ENCODE measurements at places on chromosomes 7 and 10.

GRCh38 chr7:44415510-44415909 is 74.9 kb downstream of the NUDCD3 start:
- DNase-seq: no peak

DNA sequence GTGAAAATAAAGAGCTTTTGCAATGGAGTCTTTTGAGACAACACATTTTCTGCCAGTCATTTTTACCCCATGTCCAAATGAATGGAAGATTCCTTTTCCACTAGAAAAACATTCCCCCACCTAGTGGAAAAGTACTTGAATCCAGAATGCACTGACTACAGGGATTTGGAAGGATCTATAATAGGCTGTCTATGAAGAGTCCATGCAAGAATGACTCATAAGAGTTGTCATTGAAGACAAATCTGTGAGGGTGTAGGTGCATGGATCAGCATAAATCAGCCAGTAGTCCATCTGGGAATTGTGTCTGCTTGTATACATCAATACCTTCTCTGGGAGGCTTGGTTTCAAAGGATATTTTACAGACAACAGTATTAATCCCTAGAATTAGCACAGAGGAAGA is 32.5 kb upstream of the TRUB1 start:
- DNase-seq: no peak

- DNase-seq: no peak
These were observed 1.5 kb downstream of the PIK3CG start for GRCh38 chr7:106866298-106867281.

DNA sequence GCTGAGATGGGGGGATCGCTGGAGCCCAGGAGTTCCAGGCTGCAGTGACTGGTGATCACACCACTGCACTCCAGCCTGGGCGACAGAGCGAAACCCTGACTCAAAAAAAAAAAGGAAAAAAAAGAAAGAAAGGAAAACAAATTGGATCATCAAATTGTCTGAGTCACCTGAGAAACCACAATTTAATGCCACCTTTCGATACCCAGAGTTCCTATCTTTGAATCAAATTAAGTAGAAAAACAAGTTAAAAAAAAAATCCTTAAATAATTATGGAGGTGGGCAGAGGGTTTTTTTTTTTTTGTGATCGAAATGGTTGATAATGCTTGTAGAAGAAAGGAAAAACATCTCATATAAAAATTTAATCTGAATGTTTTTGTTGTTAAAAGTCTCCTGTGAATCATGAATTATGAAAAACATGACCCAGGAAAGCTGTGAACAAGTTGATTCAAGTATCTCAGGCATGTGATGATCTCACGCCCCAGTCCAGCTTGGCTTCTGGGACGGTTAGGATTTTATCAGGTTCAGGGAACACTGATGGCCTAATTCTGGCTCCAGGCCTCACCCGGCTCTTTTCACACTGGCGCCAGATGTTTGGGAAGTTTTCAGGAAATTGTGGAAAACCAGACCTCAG is 25.3 kb upstream of the CUX1 start:
- DNase-seq: peak; percentile 91

- DNase-seq: no peak
These were observed 4.4 kb upstream of the SMC3 start for GRCh38 chr10:110563132-110563531.

- DNase-seq: no peak
These were observed 38.8 kb downstream of the ZNF783 start for GRCh38 chr7:149300620-149301285.

- peak; percentile 40 for DNase-seq
These were observed 40.6 kb upstream of the PIK3CG start for GRCh38 chr7:106824458-106824857.

- DNase-seq: no peak
These were observed 3.7 kb downstream of the NACAD start for GRCh38 chr7:45084901-45085618.

- DNase-seq: no peak
These were observed 1.3 kb downstream of the KAZALD1 start for GRCh38 chr10:101063050-101063525.

- no peak for DNase-seq
These were observed 106.2 kb upstream of the RET start for GRCh38 chr10:42970451-42971250.

DNA sequence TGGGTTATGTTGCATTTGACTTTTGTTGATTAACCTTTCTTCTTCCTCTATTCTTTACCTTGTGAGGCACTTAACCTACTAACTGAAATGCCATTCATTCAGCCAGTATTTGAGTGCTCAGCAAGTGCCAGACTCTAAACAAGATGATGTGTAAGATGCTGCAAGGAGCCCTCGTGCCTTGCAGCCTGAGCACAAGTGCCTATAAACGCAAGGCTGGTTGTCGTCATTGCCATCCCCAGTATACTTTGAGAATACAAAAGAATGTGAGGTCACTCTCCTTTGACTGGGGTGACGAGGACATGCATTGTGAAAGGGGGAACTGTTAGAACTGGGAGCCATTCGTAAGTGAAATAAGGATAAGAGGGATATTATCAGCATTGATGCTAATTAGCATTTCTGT is 103.0 kb downstream of the AUTS2 start:
- DNase-seq: no peak

GRCh38 chr7:99210265-99210970 is 2.5 kb upstream of the KPNA7 start:
- DNase-seq: peak; percentile 34

DNA sequence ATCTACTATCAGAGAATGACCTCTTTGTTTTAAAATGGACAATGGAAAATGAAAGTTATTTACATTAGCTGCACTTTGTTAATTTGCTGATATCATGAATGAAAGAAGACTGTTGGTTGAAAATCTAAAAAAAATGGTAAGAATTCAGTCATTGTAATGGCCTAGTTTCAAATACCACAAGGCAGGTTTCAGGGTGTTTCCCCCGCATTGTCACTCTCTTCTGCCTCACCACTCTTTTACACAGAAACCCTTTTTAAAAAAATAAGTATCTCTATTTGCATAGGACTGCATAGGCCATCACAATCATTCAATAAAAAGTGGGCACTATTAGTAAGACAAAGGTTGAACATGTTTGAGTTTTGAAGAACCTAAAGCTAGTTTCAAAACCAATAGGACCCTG is 737.1 kb downstream of the INHBA start:
- DNase-seq: no peak

DNA sequence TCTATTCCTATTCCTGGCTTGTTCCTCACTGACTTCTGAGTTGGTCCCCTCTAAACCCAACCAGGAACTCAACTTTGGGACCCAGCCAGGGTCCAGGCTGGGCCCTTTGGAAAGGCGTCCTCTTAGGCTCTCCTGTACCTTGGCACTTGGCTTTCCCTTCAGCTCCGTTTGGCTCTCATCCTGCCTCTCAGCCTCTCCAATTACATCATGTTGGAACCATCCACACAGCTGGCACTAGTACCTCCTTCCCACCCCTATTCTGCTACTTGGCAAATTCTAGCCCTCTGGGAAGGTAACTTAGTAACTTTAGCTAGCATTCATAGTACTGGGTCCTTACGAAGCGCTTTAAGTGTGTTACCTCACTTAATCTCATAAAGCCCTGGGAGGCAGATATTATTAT is 205.3 kb upstream of the HABP2 start:
- peak; percentile 34 for DNase-seq

DNA sequence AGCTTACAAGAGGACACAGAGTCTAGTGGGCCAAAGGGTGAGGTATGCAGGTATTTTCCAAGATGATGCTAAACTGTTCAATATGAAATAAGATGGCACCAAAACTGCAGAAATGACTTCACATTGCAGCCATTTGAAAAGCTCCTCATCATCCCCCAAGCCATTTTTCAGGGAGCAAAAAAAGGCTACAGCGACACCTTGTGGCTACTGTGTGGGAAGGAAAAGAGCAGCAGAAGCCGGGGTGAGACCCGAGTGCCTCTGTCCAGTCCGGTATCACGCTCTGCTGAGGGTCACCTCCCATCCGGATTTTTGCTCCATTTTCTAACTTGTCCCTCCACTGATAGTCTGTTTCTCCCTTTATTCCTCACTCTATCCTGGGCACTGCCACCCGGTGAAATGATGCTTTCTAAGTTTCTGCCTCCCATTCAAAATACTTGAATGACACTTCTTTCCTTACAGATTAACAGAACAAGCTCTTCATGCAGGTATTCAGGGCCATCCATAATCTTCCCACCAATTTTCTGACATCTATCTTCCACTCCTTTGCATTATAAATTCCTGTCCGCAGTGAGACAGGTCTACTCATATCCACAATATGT is 220.2 kb downstream of the DGKI start:
- DNase-seq: peak; percentile 30

- peak; percentile 85 for DNase-seq
These were observed at the start of gene HOXA5 for GRCh38 chr7:27143023-27143949. Gene HOXA5 (minus strand): TSS chr7:27143681. CDS start chr7:27143607, 74 bp downstream.

DNA sequence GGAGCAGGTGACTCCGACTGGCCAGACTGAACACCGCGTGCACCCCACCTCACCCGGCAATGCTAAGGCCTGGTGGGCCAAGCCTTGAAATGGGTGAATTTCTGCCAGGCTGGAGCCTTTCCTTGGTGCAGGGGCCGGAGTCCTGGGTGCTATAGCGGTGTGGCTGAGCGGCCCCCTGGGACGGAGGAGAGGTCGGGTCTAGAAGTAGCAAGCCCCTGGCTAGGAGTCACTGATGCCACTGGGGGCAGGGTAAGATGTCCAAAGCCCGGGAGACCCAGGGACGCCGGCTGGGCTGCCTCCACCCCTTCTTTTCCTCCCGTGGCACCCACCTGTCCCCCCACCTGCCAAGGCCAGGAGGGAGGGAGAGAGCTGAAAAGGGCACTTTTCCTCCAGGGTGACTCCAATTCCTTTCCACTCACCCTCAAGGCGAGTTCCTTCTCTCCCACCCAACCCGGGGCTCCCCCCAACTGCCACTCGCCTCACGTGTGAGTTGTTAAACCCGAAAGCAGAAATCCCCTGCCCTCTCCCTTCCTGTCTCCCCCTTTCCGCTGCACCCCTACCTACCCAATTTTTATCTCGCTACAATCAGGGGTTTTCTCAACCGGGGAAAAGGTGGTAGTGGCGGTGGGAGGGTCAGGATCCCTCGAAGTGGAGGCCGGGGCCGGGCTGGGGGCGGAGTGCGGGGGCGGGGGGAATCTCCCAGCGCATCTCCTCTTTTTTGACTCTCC is 6.0 kb upstream of the GATA3 start:
- DNase-seq: no peak

DNA sequence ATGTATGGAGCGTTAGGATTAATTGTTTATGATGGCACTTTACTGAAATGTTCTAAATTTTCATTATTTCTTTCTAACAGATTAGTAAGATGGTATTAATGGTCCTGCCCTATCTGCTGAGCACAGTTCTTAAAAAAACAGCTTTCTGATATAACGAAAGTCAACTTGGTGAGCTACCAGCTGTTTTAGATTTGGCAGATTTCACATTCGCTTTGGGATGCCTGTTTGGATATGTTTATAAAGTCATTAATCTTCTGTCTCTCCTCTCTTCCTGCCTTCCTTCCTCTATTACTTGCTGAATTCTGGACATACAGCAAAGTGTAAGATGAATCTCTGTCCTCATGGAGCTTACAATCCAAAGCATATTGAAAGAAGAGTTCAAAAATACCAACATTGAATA is 396.8 kb upstream of the LRGUK start:
- peak; percentile 37 for DNase-seq

DNA sequence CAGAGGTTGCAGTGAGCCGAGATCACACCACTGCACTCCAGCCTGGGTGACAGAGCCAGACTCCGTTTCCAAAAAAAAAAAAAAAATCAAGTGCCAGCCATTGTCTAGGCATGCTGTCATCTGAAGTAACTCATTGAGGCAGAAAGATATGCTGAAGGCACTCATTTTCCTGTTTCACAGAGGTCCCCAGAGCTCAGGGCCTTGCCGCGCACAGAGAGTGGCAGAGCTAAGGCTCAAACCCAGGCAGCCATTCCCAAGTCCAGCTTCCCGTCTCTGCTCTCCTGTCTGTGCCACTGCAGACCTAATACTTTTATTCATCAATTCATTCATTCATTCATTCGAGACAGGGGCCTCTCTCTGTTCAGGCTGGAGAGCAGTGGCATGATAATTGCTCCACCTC is 3.5 kb downstream of the GRIFIN start:
- DNase-seq: no peak

Measured in AG10803 (cell line).